ENCODE measurements at places on chromosomes 2 and 18.

GRCh38 chr2:112048236-112048592 lies 6.9 kb upstream of the TMEM87B start:
- H3K4me3 ChIP-seq, result no peak overlapping the region
- no peaks in the 10 kb centered on the region for H3K4me1 ChIP-seq
- no peaks in the 10 kb centered on the region for H3K27me3 ChIP-seq
- no peak for DNase-seq
- no peak overlapping the region for H3K27ac ChIP-seq

- no peak overlapping the region for H3K4me3 ChIP-seq
- no peak for DNase-seq
- H3K36me3 ChIP-seq, result no peaks in the 10 kb centered on the region
Observed at GRCh38 chr2:67560771-67561456, 163.8 kb downstream of the ETAA1 start.

DNA sequence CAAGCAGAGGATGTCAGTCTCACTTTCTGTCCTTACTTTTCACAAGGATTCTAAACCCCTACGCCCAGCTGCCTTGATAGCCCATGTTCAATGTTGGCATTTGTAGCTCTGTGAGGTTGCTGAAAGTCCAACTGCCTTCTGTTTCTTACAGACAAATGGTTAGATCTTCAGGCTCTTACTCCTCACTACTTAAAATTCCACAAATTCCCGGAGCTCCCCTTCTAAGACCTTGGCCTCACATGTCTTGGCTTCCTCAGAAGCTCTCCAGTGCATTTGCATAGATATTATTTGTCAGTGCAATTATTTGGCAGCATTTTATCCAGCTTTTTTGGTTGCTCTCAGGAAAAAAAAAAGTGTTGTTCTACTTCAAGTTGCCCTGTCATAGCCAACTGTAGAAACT lies 453.7 kb upstream of the CELF4 start:
- no peak overlapping the region for H3K4me3 ChIP-seq
- no peak overlapping the region for H3K27ac ChIP-seq

- no peak overlapping the region for H3K4me3 ChIP-seq
- H3K4me1 ChIP-seq, result 0 out of 2 replicates have a peak, but pooled peaks cover under 1% of the 10 kb centered on the region
- no peak overlapping the region for H3K27ac ChIP-seq
- H3K36me3 ChIP-seq, result no peaks in the 10 kb centered on the region
- H3K27me3 ChIP-seq, result no peaks in the 10 kb centered on the region
Observed at GRCh38 chr18:77030201-77030600, 102.4 kb downstream of the MBP start.

- H3K36me3 ChIP-seq, result no peaks in the 10 kb centered on the region
- no peaks in the 10 kb centered on the region for H3K27me3 ChIP-seq
- no peak overlapping the region for H3K27ac ChIP-seq
- H3K4me3 ChIP-seq, result no peak overlapping the region
Observed at GRCh38 chr2:137718786-137719185, 245.5 kb upstream of the HNMT start.
